ENCODE measurements at places on chromosomes 11 and 22.

DNA sequence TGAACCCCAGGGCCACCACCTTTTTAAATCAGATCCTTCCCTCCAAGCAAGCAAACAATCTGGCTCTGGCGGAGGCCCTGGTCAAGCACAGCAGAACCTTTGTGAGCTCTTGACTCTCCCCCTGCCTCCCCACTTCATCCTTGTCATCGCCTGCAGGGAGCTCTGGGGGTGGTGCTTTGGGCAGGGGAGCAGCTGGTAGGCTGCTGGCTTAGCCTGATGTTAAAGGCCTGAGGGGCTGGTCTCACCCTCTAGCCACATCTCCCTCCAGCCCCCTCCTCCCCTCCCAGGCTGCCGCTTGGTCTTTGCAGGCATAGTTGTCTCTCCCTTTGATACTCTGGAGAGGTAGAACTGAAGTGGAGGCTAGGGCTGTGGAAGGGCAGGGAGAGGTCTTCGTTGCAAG is 50.9 kb downstream of the THAP12 start:
- no peak for DNase-seq

DNA sequence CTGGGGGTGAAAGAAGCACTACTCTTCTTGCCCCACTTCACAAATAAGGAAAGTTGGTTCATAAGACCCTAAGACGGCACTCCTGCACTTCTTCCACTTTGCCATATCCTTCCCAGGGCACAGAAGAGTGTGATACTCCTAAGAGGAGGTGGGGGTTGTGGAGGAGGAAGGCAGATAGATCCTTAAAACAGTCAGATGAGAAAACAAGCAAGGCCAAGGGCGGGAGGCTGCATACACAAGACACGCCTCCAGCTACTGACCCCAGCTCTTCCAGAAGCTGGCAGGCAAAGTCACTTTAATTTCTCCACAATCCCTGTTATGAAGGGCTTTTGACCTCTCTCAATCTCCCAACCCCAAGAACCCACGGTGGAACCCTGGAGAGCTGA is 1.6 kb upstream of the CHRM4 start:
- no peak for DNase-seq

DNA sequence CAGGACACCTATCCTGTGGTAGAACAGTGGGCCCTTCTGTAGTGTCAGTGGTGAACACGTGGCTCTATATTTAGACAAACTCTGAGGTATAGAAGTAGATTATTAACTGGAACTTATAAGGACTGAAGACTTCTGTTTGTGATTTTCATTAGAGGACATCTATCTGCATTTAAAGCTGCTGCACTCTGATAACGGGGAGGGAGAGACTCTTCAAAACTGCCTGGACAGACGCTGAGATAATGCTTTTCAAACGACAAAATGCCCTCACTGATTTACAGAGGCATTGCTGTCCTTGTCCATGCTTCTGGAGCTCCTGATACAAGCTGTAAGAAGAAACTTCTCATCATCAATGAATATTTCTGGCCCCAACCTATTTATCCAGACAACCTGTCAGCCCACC is 425.2 kb downstream of the OPCML start:
- DNase-seq: no peak

DNA sequence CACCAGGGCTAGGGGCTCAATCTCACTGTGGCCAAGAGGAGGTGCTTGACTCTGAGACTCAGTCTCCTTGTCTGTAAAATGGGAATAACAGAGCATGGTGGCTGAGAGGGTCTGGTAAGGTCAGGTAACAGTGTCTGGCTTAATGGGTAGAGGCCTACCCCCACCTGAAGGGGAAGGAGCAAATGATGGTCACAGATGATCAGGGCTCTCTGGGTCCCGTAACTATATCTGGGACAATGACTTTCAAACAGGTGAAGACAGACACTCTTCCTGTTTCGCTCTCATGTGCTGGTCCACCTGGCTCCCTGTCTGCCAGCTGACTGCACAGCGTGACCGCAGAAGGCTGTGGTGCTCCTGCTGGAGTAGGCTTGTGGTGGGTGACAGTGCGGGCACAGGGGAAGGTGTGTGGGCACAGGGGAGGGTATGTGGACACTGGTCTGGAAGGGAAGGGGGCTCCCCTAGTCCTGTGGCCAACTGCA is 4.0 kb downstream of the A4GALT start:
- no peak for DNase-seq

- no peak for DNase-seq
Observed at GRCh38 chr11:103920449-103920848, 116.0 kb upstream of the DDI1 start.

DNA sequence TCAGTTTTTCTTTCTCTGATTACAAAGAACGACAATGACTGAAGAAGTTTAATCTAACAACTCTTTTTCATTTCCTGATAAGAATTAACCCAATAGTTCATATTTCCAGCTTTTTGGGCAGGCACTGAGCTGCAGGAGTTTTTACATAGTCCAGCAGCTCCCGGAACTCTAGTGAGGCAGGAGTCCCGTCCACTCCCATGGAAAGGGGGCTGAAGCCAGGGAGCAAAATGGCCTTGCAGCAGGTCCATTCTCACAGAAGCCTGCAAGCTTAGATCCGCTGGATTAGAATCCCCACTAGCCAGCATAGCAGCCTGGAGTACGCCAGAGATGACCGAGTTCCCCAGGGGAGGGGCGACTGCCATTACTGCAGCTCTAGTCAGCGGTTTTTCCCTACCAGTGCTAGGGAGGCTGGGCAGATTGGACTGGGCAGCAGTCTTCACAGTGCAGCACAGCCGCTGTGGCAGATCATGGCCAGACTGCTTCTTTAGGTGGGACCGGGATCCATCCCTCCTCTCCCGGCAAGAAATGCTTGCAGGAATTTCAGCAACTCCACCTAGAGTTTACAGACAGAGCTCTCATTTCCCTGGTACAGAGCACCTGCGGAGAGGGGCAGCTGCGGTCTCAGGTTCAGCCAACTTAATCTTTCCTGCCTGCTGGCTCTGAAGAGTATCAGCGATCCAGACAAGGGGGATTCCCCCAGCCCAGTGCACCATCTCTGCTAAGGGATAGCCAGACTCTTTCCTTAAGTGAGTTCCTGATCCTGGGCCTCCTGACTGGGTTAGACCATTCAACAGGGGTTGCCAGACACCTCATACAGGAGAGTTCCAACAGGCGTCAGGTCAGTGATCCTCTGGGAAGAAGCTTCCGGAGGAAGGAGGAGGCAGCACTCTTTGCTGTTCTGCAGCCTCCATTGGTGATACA is 742 bp upstream of the CASP4 start:
- DNase-seq: no peak

- no peak for DNase-seq
Observed at GRCh38 chr11:92663539-92663938, 305.9 kb upstream of the MTNR1B start.

DNA sequence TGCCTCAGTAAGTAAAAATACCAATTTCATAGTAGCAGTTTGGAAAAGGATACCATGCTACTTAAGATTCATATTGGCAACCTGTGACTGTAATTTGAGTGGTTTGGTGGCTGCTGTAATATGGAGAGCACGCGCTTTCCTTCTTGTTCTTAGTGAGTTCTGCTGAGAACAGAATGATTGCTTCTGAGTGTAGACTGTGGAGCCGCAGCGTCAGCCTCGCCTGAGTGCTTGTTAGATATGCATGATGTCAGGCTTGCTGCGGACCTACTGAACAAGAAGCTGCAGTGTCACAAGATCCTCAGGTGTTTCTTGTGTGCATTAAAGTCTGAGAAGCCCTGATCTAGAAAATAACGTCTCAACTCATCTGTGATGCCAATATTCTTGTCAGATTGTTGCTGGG is 143.2 kb downstream of the ARHGAP42 start:
- DNase-seq: no peak

DNA sequence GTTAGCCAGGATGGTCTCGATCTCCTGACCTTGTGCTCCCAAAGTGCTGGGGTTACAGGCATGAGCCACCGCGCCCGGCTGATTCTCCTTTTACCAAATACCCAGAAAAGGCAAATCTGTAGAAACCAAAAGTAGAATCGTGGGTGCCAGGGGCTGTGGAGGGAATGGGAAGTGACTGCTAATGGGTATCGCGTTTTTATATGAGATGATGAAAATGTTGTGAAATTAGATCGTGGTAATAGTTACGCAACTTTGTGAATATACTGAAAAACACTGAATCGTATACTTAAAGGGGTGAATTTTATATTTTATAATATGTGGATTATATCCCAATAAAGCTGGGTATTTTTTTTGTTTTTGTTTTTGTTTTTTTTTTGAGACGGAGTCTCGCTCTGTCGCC is 48.2 kb upstream of the CREB3L1 start:
- no peak for DNase-seq

GRCh38 chr11:2673871-2674471 is 25.8 kb downstream of the KCNQ1OT1 start:
- DNase-seq: no peak

DNA sequence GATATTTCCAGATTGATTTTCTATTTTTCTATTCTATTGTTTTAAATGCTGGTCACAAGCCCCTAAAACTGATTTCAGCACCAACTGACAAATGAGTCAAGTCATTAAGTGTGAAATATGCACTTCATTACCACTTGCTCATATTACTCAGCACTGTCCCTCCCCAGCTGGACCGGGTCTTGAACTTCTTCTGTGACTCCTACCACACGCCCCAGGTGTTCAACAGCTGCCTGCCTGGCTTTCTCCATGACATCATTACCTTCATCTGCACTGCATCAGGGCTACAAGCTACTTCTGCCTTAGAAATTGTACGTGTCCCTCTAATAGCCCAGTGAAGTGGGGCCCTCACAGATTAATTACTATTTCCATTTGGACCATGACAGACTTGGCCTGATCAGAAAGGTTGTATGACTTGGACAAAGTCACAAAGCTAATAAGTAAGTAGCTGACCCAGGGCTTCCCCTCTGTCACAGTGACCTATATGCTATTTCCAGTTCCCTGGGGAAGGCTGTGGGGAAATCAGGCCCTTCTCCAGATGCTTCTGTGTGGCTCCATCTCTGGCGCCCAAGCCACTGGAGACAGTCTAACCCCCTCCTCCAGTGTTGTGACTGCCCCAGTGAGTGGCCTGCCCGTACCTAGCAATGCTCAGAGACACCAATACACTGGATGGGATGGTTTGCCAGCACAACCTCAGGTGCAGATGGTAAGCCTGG is 18.1 kb downstream of the TBC1D10A start:
- DNase-seq: no peak

DNA sequence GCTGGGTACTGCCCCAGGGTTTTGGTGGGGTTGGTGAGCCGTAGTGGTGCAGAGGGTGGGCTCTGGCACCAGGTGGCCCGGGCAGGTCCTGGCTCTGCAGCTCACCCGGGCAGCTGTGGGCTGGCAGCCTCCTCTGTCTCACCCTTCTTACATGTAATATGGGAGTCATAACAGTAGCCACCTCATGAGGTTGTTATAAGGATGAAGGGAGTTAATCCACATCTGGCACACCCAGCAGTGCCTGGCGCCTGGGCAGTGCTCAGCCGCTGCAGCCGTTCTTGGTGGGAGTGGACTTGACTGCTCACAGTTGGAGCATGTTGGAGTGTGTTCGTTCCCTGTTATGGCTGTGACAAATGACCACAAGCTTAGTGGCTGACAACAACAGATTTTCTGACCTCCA is 28.7 kb downstream of the IGHMBP2 start:
- no peak for DNase-seq

DNA sequence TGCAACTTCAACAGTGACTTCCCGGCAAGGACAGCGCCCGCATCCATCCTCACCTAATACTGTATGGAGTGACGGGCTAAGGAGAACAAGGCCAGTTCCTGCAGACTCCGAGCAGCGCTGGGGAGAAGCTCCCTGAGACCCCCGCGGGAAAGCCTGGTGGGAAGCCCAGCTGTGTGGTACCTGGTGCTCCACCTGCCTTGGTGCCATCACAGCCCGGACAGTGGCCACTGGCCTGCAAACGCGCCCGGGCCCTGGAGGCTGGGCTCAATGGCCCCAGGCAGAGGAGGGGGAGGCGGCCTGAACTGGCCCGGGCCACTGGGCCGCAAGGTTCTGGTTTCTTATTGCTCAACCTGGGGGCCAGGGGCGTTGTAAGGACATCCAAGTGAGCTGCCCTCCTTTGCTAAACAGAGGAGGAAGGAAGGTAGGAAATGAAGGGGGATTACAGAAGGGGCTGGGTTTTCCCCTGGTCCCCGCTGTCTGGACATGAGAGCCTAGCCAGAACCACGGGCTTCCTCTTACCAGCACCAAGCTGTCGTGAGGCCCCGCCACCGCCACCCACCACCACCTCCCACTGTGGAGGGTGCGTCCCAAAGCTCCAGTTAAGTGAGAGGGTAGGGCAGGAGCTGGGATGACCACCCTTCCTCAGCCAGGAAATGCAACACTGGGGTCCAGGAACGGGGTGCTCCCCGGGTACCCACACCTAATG is 8.5 kb upstream of the CDC42BPG start:
- no peak for DNase-seq

- no peak for DNase-seq
Observed at GRCh38 chr22:21594865-21595452, 27.4 kb downstream of the UBE2L3 start.

DNA sequence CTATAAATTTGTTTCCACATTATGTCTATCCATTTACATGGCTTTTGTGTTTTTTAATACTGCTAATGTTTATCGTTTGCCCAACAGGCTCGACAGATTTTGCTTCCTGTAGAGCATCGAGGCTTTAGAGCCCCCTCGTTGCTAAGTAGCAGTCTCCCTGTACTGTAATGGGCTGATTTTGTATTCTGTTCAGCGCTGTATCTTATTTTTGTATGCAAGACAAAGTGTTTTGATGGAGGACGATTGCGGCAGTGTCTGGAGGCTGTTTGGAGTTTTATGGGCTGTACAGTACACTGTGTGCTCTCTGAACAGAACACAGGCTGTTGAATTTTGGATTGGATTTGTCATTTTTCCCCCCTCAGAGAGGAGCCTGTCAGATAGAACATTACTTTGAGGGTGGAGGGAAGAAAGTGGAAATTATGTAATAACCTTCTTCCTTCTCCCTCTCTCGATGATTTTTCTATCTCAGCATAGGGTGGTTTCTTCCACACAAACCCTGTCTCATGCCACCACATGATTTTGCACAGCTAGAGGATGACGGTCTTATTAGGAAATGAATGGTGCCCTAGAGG is 104.4 kb downstream of the ZBTB16 start:
- DNase-seq: no peak

DNA sequence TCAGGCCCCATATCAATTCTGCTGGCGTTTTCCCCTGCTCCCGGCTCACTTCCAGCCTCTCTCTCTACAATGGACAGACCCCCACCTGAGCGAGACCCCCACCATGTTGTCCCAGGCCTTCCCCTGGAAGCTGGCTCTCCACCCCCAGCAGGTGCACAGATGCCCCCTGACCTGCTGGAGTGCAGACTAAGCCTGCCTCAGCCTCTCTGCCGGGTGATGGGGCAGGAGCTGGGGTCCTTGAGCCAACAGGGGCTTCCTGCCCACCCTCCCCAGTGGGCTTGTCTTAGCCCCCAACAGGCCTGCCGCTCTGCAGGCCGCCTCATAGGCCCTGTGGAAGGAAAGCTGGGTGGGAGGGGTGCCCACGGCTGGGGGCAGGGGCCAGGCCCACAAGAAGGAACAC is 10.0 kb downstream of the ELFN2 start:
- DNase-seq: no peak

- no peak for DNase-seq
Observed at GRCh38 chr11:69509846-69510390, 28.5 kb downstream of the LINC01488 start.

GRCh38 chr11:111815489-111815888 is 49.3 kb upstream of the PPP2R1B start:
- DNase-seq: no peak

- no peak for DNase-seq
Observed at GRCh38 chr22:37281646-37282384, 493 bp upstream of the CYTH4 start.

GRCh38 chr22:20579273-20580120 is 72.1 kb downstream of the MED15 start:
- DNase-seq: no peak

- no peak for DNase-seq
Observed at GRCh38 chr11:61534025-61534932, 25.7 kb downstream of the LRRC10B start.

- no peak for DNase-seq
Observed at GRCh38 chr11:99376463-99376862, 355.7 kb downstream of the CNTN5 start.

Data from NCI-H1930 (cell line).